ENCODE measurements at places on chromosomes 3 and 15.

GRCh38 chr3:72776-73175 lies 123.8 kb upstream of the CHL1 start:
- DNase-seq, result no peak

GRCh38 chr3:177196008-177196455 lies 1.2 kb downstream of the TBL1XR1 start:
- DNase-seq, result no peak

GRCh38 chr15:62803856-62804400 lies 238.6 kb upstream of the TPM1 start:
- DNase-seq, result no peak

DNA sequence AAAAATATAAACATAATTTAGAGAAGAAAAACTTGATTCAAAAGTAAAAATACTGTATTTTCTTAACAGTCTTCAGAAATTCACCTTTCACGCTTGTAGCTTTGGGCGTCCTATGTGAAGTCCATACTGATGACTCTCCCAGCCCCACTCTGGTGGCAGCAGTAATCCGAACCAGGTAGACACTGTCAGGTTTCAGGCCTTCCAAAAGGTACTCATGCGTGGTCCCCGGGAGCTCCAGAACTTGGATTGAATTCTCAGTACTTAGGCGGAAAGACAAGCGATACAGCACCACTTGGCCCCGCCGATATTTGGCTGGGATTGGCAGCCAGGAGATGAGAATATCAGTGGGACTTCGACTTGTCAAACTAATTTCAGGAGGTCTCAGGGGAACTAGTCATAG lies 69.7 kb downstream of the PRTG start:
- DNase-seq, result no peak

DNA sequence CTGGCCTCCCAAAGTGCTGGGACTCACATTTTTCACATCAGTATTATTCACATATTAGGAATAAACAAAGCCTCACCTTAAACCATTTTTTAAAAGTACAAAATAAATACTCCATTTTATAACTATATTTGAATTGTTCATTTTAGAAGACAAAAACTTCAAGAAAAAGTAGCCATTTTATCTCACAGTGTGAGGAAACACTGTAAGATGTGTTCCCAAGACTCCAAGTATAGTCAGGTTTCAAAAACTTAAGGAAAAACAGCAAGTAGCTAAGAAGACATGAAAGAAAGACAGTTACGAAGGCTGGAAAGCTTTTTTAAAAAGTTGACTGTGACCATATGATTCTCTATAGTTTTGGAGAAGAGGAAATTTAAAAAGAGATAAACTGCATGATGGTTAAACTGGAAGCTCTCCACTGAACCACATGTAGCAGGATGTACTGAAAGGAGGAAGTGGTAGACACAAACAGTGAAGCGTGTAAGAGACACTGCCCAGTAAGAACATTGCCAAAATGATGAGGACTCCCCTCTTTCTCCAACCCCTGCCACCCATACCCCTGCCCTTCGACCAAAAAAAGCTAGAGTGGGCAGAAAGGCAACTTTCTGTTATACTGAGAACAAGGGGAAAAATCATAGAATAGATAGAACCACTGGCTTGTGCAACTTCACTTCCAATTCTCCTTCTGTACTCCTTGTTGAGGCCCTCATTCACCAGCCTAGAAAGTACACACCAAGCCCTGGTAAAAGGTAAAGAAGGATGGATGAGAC lies 6.2 kb upstream of the TMF1 start:
- DNase-seq, result no peak
